ENCODE measurements at places on chromosomes 5 and 9. TPM values are rescaled to one million over a fixed set of nuclear protein-coding genes. Genes with fewer than 3 reads are reported as not detected.
A peak's percentile ranks its signal among the peaks of the same experiment; 100 is the strongest.

DNA sequence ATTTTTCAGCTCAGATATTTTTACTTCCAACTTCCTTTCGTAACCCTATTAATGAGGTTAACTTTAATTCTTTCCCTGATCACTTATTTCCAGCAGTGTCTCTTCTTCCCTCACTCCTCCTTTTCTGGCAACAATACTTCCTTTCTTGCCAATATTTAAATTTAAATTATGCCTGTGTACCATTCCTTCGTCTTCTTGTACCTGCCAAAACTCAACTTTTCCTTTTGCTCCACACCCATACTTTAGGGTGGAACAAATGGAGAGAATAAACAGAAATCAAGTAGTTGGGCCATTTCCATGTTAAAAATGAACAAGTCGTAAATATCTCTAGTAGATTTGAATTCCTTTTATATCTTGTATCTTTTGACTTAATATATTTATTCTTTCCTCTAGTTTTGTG is 66.0 kb downstream of the FER start:
- no peak for DNase-seq

DNA sequence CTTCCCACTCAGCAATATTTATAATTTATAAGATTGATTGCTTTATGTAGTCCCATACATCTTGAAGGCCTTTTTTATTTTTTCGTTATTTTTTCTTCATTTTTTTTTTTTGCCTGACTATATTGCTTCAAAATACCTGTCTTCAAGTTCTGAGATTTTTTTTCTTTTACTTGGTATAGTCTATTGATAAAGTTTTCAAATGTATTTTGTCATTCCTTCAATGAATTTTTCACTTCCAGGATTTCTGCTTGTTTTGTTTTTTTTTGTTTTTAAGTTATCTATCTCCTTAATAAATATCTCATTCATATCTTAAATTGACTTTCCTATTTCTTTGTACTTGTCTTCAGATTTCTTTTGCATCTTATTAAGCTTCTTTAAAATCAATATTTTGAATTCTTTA is 905.6 kb upstream of the CDH6 start:
- no peak for DNase-seq

- DNase-seq, result no peak
These were observed 7.5 kb downstream of the ZNF608 start for GRCh38 chr5:124738681-124739633.

GRCh38 chr9:113156880-113157279 is 6.1 kb downstream of the SLC31A2 start:
- DNase-seq, result no peak

The PRDM9 gene
- total RNA-seq, result not detected

- DNase-seq, result no peak
These were observed 474.6 kb upstream of the WWC1 start for GRCh38 chr5:167816864-167817263.

GRCh38 chr5:34459908-34460307 is 196.2 kb upstream of the RAI14 start:
- no peak for DNase-seq

The FAM221B gene
- not detected for total RNA-seq

DNA sequence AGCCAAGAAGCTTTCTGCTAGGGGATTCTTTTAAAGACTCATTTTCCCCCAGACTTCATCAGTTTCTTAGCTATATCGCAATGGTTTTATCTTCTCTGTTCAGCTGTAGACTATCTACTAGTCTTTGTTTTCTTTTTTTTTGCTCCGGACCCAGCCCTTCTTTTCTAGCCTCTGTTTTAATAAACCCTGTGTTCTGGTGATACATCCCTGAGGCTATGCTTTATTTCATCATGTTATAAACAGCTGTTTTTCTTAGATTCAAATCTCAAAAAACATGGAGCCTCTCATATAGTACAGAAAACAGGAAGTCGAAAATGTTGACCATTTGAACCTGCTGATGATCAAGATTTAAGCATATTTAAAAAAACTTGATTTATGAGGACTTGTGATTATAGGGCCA is 37.8 kb downstream of the SCGB3A1 start:
- no peak for DNase-seq

The MSX2 gene
- 0.90 TPM for total RNA-seq

The KCNV2 gene
- not detected for total RNA-seq

DNA sequence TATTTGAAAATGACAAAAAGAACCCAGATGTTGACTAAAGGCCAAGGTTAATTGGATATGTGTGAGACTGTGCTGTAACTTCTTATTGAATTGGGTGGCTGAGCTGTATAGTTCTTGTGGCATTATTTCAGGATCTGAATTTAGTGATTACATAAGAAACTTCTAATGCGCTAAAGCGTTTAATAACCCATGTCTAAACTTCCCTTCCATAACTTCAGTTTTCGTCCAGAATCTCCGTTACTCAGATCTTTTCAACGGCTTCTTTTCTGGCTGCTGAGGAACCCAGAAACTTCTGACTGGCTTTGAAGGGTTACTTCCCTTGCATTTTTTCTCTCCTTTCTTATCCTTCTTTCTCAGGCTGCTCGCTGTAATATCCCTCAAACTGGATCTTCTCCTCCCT is 28.1 kb upstream of the C9orf72 start:
- no peak for DNase-seq

DNA sequence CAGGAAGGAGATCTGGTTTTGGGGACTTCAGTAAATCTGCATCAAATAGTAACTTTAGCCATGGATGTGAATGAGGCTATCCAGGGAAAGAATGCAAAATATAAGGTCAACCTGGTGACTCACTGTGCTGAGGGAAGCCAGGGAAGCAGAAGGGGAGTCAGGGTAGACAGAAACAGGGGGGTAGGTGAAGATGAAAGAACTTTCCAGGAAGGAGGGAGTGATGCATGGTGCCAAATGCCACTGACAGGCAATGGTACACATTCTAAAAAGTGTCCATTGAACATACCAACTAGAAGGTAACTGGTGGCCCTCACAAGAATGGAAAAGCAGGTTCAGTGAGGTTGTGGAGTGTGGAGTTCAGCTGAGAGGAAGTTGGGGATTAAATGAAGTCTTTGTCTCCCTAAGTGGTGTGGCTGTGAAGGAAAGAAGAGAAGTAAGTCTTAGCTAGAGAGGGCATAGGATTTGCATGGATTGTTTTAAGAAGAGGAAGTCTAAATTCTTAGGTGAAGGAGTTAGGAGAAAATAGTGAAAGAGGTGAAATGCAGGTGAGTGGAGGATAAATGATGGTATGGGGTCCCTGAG is 35.5 kb downstream of the PALM2AKAP2 start:
- peak; percentile 80 for DNase-seq

DNA sequence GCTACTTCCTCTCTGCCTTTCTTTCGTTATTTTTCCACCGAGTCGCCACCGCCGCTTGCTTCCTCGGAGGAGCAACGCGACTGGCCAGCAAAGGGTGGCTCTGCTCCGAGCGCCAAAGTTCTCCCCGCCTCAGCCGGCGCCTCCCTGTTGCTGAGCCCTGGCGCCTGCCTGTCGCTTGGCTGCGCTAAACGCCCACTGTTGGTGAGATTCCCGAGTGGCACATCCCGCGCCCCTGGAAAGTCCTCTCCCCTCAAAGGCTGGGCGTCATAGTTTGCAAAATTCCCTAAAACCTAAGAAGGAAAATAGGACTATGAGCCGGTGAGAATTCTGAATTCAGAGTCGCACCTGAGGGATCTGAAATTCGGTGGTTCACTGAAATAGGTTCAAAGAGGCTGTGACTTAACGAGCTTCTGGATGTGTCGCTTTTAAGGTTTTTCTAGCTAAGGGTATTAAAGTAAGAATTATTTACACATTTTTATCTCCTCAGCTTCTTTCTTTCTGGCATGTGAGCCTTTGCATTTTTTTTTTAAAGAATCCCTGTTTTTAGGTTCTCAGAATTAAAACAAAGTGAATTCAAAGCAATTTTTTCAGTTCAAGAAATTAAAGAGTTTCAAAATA is at the start of gene GRIN3A:
GRIN3A (minus strand) TSS at position 82 of the 618 bp plus-strand sequence. CDS start 668 bp downstream, outside the sequence.
- no peak for DNase-seq

The DMRT3 gene
- total RNA-seq, result not detected

DNA sequence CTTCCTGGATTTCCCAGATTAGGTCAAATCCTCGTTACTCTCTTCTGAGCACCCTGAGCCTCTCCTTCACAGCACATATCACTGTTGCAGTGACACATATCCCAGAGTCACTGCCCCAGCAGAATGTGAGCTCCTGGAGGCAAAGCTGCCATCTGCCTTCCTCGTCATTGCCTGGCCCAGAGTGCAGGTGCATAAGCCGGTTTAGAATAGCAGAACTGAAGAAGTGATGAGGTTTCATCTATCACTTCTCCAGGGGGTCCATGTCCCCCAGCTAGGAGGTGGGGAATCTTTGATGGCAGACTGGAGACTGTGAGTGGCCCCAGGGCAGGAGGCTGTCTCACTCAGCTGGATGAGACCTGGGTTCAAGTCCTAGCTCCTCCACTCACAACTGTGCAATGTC is 25.8 kb downstream of the NIPAL4 start:
- DNase-seq, result no peak

The PPP3R2 gene
- not detected for total RNA-seq

DNA sequence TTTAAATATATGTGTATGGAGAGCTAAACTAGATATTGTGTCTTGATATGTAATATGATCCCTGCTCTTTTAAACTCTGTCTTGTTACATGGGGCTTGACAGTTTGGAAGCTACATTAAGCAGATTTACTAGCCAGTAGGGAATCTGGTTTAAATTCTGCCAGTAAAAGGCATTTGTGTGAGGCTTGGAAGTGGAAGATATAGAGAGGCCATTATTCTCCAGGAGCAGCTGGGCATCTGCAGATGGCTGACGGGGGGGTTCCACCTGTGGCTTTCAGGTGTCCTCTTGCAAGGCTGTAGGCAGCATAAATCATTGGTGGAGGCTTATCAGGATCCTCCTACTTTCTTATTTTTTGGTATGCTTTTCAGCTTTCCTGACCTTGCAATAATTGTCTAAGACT is 179.1 kb upstream of the FBXL7 start:
- no peak for DNase-seq

The GFI1B gene
- not detected for total RNA-seq

- DNase-seq, result peak; percentile 47
These were observed at the start of gene MCTP1 for GRCh38 chr5:95284572-95285408. Gene MCTP1, minus strand, starts transcription at chr5:95285094.

DNA sequence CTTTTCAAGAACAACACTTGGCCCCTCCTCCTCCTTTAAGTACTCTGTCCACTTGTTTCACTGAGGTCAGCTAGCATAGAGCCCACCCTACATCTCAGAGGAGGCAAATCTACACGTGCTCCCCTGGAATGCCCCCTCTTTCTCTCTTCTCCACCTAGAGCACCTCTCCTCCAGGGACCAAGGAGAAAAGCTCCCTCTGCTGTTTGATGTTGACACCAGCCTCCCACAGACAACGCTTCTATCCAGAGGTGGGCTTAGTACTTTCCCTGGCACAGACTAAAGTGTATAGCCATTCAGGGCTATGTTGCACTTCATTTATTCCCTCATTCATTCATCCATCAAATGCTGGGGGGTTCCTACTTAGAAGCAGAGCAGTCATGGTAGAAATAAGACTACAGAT is 68.2 kb upstream of the TAF1L start:
- no peak for DNase-seq

- no peak for DNase-seq
These were observed 143.3 kb downstream of the SLF1 start for GRCh38 chr5:94761786-94762185.
